ENCODE measurements at places on chromosomes 7 and 10.

DNA sequence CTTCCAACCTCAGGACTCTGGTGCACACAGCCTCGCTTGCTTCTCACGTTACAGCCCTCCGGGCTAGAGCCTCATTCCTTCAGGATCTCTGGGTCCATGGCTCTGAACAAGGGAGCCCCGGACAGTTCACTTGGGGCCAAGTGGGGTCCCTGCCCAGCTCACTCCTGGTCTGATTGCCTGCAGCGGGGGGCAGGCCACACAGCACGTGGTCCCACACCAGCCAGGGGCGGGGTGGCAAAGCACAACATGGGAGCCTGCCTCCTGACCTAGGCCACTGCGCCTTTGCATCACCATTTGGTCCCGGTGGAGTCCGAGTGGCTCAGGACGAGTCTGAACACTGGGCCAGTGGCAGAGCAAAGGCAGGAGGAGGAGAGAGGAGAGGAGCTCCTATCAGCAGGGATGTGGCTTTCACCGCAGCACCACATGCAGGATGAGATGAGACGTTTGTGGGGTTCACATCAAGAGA is 13.4 kb upstream of the CRYGN start:
- no peak for DNase-seq

DNA sequence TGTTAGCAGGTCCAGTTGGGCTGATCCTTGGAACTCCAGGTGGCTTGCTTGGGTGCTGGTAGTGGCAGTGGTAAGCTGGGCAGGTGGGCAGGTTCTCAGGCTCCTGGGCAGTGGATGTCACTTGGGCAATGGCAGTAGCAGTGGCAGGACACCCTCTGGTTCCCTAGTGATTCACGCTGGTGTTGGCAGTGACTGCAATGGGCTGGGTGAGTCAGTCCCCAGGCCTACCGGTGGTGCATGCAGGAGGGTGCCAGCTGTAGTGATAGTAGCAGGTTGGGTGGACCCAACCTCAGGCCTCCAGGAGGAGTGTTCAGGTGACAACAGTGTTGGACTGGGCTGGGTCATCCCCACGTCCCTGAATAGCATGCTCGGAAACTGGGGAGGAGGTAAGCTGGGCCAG is 189.2 kb downstream of the ZEB1 start:
- no peak for DNase-seq

- no peak for DNase-seq
Observed at GRCh38 chr7:63112764-63113712, 885.6 kb upstream of the ZNF722 start.

DNA sequence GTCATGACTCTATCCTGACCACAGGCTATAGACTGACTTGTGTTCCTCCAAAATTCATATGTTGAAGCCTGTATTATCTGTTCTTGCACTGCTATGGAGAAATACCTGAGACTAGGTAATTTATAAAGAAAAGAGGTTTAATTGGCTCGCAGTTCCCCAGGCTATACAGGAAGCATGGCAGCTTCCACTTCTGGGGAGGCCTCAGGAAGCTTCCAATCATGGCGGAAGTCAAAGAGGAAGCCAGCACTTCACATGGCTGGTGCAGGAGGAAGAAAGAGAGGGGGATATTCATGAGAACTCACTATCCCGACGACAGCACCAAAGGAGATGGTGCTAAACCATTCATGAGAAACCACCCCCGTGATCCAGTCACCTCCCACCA is 84.3 kb upstream of the KDM7A start:
- DNase-seq: no peak

GRCh38 chr10:4243651-4244050 is 458.6 kb upstream of the KLF6 start:
- DNase-seq: no peak

DNA sequence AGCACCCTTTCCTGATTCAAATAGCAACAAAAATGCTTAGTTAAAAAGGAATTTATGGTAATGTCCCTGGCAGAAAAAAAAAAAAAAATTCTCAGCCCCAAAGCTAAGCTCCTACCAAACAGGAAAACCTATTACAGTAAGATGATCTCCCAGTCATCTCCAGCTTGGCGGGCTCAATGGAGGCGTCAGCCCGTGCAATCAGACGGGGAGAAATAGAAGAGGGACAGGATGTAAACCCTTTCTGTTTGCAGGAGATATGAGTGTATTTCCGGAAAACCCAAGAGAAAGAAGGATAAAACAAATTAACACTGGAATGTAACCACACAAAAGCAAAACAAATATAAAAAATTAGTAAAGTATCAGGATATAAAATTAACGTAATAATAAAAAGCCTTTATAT is 242.8 kb downstream of the TCERG1L start:
- DNase-seq: no peak

DNA sequence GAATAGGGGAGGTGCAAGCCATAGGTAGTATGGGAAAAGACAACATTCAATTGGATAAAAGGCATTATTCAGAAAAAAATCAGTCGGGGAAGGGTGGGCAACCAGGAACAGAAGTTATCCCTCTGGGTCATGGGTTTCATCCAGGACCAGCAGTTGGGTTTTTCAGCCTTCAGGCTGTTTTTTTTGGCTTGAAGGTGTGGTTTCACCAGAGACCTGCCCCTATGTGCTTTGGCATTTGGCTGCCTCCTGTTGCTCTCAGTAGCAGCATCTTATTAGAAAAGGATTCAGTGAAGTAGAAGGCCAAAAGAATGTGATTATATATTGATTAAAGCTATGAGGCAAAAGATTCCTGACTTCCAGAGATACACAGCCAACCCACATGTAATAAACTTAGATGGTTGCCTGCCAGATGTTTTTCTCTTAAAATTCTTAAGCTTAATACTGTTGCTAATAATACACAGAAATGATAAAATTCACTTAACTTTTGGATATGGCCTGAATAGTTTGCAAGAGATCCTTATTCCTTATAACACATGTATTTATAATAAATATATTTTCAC is 251.7 kb upstream of the CSTF2T start:
- DNase-seq: no peak

DNA sequence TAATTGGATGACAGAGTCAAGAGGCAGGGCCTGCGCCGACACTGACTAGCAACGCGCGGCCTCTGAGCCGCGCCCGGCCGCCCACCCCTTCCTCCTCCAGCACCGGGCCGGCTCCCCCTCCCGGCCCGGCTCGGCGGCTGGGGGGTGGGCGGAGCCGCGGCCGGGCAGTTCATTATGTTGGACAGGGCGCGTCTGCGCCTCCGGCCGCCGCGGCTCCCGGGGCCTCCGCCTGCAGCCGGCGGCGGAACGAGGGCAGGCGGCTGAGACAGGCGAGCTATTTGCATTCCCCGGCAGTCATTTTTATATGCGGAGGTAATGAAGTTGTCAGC is 106.7 kb downstream of the SNX10 start:
- peak; percentile 19 for DNase-seq

- DNase-seq: no peak
Observed at GRCh38 chr7:149823191-149823630, 15.0 kb upstream of the ZNF862 start.

DNA sequence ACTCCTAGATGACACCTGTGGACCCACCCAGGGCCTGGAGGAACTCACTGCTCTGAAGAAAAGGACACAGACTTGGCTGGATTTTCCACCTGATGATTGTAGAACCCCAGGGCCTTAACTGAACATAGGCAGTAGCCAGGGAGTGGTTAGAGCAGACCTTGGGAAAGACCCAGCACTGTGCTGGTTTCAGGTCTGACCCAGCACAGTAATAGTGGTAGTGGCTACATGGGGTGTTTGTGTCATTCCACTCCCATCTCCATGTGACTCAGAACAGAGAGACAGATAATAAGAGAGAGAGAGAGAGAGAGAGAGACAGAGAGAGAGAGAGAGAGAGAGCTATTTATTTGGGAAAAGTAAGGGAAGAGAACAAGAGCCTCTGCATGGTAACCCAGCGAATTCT is 239.1 kb upstream of the MEOX2 start:
- no peak for DNase-seq

DNA sequence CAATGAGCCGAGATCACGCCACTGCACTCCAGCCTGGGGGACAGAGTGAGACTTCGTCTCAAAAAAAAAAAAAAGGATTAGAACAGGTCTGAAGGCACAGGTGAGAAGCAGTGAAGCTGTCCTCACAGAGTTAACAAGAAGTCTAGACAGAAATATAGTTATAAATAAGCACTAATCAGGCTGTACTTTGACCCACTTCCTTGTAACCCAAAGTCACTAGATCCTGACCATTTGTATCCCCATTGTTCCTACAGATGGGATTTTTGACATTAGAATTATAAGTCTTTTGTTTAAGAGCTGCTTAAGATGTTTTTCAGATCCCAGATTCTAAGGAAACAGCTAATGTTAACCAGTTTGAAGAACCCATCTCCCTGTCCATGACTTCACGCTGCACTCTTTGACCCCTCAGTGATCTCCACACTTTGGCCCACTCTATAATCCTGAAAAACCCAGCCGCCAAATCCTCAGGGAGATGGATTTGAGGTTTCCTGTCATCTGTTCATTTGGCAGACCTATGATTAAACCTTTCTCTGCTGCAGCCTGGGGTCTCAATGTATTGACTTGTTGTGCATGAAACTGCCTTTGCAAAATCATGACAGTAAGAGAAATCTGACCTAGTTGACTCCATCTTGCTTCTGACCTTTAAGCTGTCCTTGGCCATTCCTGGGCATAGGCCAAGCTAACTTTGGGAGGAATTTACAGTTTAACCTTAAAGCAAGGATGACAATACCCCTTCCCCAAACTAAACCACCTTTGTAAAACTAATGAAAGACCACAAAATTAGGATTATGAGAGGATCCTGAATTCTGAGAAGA is 11.4 kb downstream of the SSMEM1 start:
- DNase-seq: no peak

- DNase-seq: no peak
Observed at GRCh38 chr7:112962815-112963214, 123.8 kb downstream of the GPR85 start.

DNA sequence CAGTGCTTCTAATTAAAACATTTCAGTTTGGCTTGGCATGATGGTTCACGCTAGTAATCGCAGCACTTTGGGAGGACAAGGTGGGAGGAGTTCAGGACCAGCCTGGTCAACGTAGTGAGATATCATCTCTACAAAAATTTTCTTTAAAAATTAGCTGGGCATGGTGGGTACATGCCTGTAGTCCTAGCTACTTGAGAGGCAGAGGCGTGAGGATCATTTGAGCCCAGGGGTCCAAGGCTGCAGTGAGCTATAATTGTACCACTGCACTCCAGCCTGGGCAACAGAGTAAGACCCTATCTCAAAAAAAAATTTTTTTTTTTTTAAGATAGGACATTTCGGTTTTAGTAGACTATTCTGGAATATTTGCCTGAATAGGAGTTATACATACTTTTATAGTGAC is 12.4 kb downstream of the HBP1 start:
- DNase-seq: no peak
